ENCODE measurements at places on chromosomes 7 and 10.

DNA sequence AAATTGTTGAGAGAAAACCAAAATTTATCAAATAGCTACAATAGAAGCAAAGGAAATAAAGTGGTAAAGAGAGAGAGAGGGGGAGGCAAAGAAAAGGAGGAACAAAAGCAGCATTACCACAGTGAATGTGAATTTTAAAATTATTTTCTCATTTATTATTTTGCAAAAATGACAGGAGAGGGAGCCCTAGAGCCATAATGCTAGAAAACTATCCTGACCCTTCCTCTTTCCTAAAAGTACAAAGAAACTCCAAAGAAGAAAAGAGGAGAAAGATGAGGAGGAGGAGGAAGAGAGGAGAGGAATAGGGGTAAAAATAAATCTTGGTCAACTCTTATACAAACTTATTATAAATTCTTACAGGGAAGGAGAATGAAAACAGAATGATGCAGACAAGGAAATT lies 921.5 kb downstream of the NRG3 start:
- DNase-seq: no peak

- DNase-seq: no peak
Measured at GRCh38 chr7:112053737-112054069, 152.5 kb downstream of the DOCK4 start.

DNA sequence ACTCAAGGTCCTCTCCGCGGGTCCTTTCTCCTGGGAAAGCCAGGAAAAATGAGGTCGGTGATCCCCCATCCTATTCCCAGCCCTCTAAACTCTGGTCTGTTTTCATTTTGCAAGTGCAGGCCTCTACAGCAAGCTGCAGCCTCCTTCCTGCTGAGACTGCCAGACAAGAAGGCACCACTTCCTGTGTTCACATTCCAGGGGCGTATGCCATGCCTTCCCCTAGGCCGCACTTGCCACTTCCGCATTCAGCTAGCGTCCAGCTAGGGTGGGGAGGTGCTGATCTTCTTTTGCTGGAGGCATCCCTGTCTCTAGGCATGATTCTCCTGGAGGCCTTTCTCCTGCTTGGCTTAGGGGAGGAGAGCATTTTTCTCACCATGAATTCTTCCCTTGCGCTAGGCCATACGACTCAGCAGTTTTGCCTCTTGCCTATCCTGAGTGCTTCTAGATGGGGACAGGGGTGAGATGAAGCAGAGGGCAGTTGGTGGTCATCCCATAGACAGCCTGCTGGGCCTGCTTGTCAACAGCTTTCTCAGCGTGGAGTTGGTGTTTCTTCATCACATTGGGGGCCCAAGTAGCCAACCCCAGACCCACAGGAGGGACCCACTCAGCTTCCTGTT lies 328.9 kb downstream of the RPS24 start:
- no peak for DNase-seq

- DNase-seq: no peak
Measured at GRCh38 chr10:27950242-27950564, 48.7 kb downstream of the ODAD2 start.

GRCh38 chr7:55903985-55904759 lies 16.9 kb downstream of the ZNF713 start:
- no peak for DNase-seq

DNA sequence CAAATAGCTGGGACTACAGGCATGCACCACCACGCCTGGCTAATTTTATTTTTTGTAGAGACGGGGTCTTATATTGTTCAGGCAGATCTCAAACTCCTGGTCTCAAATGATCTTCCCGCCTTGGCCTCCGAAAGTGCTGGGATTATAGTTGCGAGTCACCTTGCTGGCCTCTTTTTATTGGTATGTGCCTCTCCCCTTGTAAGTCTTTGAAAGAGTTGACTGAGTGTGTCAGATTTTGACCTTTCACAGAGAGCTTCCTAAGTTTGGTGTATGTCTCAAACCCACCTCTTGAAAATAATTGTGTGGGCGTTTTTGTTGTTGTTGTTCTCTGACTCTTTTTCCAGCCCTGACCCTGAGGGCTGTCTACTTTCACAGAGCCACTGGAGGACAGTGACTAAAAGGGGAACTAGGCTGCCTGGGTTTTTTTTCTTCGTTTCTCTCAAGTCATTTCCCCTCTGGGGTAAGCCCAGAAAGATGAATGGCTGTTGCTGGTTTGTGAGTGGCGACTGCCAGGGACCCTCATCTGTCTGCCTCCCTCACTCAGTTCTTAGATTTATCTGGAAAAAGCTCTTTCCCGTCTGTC lies 262.8 kb downstream of the ZEB1 start:
- no peak for DNase-seq

DNA sequence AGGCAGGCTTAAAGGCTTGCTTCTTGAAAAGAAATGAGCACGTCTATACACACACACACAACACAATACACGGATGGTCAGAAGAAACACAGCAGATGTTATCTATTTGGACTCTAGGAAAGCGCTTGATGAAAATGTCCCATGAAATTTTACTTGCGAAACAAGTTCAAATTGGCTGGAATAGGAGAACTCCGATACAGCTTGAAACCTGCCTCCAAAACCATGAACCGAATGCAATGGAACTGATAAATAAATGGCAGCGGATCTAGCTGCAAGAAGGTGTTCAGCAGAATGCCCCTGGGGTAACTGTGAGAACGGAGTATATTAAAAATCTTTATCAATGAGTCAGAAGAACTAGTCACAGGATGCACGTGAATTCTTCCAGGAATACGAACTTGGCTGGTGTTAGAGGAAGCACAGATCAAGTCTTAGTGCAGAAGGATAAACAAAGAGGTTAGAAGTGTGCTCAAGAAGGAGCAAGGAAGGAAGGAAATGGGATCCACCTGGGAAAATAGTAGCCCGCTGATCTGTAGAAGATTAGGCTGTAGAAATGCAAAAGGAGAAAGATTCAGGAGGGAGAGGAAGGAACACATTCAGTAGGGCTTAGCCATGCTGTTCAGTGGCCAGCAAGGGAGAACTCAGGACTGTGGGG lies 142.0 kb upstream of the PRKCQ start:
- no peak for DNase-seq

- no peak for DNase-seq
Measured at GRCh38 chr10:50419756-50420155, 168.4 kb upstream of the ASAH2 start.

DNA sequence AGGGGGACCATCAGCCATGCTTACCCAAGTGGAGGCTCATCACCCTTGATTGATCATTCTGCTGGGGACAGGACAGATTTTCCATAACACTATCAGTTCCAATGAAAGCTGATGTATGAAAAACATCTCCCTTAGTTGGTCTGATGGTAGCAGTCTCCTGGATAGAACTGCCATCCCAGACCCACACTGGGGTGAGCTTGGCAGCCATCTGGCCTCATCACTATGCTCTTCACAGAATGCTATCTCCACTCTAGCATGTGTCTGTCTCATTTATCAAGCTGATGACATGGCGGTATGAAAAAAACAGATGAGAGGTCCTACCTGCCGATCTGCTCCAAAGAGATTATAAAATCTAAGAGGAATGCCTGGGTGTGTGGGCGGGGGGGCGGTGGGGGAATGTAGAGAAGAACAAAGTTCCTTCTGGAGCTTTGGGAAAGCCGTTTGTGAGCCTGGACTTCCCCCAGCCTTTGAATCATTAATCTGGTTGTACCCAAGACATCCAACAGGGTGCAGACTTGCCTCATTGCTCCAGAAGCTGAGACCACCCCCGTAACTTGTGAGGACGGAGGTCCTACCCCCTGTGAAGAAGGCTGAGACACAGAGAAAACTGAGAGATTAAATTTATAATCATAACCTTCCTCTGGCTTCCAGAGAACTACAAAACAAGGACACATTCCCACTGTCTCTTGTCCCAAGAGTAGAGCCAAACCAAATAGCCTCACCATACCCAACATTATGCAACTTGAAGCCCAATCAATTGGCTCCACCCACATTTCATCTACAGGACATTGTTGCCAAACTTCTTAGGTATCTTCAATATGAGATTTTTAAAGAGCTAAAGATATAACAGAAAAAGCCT lies 340.8 kb downstream of the KCNMA1 start:
- DNase-seq: no peak

DNA sequence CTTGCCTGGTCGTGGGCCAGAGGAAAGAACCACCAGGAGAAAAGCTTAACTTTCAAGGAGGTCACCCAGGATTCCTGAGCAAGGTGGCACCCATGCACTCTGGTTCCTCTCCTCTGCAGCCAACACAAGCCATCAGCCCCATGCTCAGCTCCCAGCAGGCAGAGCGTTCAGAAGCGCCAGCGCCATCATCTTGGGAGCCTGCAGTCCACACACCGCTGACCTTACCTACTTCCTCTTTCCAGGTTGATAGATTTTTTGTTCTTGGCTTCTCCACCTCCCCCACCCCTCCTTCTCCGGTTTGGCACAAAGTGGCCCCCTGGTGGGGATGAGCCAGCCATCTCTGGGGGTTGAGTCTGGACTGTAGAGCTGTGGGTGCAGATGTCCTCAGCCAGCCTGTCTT lies 1.7 kb upstream of the WDR86 start:
- no peak for DNase-seq

GRCh38 chr7:136183981-136184380 lies 206.8 kb upstream of the MTPN start:
- DNase-seq: no peak

GRCh38 chr10:63627881-63628296 lies 106.7 kb downstream of the REEP3 start:
- DNase-seq: no peak

GRCh38 chr7:79504607-79505389 lies 51.3 kb upstream of the MAGI2 start:
- no peak for DNase-seq

DNA sequence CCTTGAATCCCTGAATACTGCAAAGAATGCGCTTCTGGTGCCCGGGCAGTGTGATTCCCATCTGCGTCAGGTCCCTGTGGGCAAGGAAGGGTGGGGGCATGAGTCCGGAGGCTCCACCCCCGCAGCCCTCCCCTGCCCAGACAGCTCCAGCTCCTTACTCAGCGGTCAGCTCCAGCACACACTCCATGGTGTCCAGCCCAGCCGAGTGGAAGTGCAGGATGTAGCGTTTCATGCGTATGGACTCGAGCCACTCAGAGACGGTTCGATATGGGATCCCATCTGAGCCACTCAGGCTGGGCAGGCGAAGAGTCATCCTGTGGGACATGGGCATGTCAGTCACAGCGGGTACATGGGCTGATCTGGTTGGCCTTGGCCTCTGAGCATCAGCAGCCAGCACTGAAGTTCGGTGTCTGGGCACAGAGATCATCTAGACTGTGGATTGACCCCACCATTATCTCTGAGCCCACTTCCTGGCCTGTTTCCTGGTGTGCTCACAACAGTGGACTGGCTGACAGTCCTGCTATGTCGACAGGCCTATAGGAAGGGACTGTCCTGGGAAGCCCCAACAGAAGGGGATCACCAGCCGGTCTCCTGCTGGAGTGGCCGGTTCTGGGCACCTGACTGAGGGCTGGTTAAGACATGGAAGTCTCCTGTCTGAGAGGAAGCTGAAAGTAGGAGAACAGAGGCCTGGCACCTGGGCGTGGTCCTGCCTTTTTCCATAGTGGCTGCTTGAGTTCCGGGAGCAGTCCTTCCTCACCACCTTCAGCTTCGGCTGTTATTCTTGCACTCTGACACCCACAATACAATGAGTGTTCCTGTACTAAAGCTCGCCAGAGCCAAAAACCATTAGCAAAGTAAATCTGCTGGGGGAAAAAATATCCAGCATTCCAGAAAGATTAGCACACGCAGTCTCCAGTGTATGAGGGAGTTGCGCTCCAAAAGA lies 10.6 kb downstream of the ZYX start:
- DNase-seq: no peak

GRCh38 chr7:108637049-108637621 lies 67.5 kb downstream of the DNAJB9 start:
- DNase-seq: no peak

DNA sequence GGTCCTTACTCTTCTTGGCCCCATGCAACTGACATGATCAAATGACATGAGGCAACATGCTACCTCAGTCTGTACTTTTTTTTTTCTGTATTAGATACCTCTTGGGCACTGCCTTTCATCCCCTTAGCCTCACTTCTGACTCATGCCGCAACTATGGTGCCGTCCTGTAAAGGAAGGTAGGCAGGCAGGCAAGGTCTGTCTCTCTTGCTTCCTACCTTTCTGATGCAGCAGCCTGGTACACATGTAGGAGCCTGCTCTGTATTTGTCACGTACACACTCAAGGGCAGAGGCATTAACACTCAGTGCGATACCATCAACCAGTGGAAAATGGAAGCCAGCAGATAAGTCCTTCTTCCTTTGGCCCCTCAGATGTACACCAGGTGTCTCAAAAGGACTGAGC lies 146.7 kb downstream of the ATE1 start:
- no peak for DNase-seq

Data from activated T-cell treated with anti-CD3 and anti-CD28 coated beads for 4 hours (primary cell).